ENCODE measurements at places on chromosomes 16 and 17. TPM values are rescaled to one million over a fixed set of nuclear protein-coding genes. Genes with fewer than 3 reads are reported as not detected.

The CTRB2 gene
- not detected for total RNA-seq

The ZFP3 gene
- 1.4 TPM for total RNA-seq

The ALDH3A1 gene
- not detected for total RNA-seq

The MYH8 gene
- 4.1 TPM for total RNA-seq

The LYRM9 gene
- 18.9 TPM for total RNA-seq

The TP53TG3B gene
- not detected for total RNA-seq

Data from pericardium fibroblast (primary cell).